Upper lobe of right lung (tissue), 1 donor: ENCODE measurements at places on chromosomes 11 and 22. TPM values are rescaled to one million over a fixed set of nuclear protein-coding genes. Genes with fewer than 3 reads are reported as not detected.

B3GAT1 gene
- total RNA-seq = 1.2 TPM

ZP1 gene
- not detected for total RNA-seq

GRCh38 chr22:44616882-44617655 lies 84.9 kb upstream of the PRR5 start:
- DNase-seq = no peak

DNA sequence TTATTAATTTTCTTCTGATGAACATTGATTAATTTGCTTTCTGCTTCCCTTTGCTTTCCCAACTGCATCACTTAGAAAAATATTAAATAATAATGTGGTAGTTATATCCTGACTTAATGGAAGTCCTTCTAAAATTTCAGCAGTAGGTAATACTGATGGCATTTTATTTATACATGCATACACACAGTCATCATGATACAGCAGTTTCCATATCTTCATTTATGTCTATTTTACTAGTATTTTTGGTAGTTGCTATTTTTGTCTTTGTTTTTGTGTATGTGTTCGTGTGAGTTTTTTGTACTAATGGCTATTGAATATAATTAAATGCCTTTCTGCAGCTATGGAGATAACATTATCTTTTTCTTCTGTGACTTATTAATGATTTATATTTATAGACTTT lies 484.7 kb upstream of the CNTN5 start:
- DNase-seq = no peak

DNA sequence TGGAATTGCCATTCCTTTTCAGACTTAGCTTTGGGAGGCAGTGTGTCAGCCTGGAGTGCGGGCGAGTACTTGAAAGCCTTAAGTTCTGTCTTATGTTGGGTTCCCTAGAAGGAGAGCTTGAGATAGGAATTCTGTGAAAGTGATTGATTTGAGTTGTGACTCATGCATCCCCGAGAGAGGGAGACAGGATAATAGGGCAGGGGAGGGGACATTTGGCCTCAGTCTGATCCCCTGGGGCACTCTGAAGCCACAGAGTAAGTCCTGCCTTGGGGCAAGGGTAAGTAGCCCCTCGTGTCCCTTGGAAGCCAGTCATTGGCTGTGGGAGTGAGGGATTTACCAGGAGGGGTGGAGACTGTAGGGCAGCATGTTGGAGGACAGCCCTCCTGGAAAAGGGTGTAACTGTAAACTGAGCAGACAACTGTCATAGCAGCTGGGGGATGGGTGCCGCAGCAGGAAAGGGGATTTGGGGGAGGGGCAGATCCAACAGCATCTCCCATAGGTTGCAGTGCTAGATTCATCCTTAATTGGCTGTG lies 44.0 kb downstream of the KIAA1671 start:
- no peak for DNase-seq
